ENCODE measurements at places on chromosomes 11 and 22.

- DNase-seq = no peak
Measured at GRCh38 chr11:117230286-117230961, 1.4 kb downstream of the PCSK7 start.

- DNase-seq = no peak
Measured at GRCh38 chr22:21013657-21014201, 1.2 kb upstream of the P2RX6 start.

GRCh38 chr11:117770061-117770460, 27.0 kb downstream of the DSCAML1 start:
- DNase-seq = no peak

DNA sequence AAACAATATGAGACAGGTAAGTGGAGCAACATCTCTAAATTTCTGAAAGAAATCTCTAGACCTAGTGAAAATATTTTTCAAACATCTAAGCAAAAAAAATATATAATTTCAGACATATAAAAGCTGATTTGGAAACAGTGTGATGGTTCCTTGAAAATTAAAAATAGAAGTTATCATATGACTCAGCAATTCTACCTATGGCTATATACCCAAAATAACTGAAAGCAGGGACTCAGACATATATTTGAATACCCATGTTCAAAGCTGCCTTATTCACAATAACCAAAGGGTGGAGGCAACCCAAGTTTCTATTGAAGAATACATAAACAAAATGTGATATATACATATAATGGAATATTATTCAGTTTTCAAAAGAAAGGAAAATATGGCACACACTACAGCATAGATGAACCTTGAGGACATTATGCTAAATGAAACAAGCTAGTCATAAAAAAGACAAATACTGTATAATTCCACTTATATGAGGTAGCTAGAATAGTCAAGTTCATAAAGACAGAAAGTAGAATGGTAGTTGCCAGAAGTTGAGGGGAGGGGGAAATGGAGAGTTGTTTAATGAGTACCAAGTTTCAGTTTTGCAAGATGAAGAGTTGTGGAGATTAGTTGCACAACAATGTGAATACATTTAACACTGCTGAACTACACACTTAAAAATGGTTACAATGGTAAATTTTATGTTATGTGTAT, 300.4 kb downstream of the TTC28 start:
- no peak for DNase-seq

DNA sequence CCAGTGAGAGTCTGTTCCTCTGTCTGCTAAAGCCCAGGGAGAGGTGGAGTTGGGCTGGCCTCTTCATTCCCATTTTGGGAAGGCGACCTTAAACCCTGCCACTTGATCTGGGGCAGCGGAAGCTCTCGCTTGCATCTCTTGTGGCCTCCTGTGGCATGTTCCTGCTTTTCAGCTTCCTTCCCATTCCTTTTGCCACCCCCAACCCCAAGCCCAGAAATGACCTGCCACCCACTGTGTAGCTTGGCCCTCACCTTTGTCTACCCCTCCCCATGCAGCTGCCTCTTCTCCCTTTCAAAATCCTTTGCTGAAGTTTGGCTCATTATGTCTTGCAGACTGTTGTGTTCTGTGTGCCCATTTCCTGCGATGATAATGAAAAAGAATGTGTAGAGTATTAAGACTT, 110.2 kb downstream of the DBX1 start:
- no peak for DNase-seq

- no peak for DNase-seq
Measured at GRCh38 chr22:46573781-46574437, 36.5 kb upstream of the CELSR1 start.

DNA sequence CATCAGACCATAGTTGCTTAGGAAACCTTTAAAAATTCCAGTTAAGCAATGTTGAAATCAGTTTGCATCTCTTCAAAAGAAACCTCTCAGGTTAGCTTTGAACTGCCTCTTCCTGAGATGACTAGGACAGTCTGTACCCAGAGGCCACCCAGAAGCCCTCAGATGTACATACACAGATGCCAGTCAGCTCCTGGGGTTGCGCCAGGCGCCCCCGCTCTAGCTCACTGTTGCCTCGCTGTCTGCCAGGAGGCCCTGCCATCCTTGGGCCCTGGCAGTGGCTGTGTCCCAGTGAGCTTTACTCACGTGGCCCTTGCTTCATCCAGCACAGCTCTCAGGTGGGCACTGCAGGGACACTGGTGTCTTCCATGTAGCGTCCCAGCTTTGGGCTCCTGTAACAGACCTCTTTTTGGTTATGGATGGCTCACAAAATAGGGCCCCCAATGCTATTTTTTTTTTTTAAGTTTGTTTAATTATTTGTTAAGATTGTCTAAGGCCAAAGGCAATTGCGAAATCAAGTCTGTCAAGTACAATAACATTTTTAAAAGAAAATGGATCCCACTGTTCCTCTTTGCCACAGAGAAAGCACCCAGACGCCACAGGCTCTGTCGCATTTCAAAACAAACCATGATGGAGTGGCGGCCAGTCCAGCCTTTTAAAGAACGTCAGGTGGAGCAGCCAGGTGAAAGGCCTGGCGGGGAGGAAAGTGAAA, 73.4 kb downstream of the NCAPD3 start:
- DNase-seq = no peak

DNA sequence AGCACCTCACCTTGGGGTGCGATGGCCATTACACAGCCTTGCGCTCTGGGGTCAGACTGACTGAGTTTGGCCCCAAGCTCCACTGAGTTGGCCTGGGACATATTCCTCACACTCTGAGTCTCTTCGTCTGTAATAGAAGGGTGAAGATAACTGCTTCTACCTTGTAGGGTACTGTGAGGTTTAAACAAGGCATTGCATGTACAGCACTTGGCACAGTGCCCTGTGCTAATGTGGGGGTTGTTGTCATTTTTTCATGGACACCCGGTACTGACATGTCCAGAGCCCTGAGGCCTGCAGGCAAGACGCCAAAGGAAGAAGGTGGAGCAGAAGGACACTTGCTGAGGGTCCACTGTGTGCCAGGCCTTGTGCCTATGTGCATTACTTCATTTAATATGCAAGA, 50.7 kb downstream of the OTOG start:
- no peak for DNase-seq

DNA sequence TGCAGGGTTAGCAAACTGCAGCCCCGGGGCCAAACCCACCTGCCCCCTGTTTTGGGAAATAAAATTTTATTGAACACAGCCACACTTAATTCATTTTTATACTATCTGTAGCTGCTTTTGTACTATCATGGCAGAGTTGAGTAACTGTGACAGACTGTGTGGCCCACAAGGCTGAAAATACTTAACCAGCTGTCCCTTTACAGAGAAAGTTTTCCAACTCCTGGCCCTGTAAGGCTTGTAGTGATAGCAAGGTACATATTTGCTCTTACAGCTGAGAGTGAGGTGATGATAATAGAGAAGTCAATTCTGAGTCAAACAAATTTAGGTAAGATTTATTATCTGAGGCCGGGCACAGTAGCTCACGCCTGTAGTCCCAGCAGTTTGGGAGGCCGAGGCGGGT, 87.4 kb upstream of the SLC6A5 start:
- DNase-seq = no peak

GRCh38 chr11:61512435-61512834, 3.9 kb downstream of the LRRC10B start:
- DNase-seq = no peak

- no peak for DNase-seq
Measured at GRCh38 chr11:60879971-60880588, 12.7 kb downstream of the ZP1 start.

- no peak for DNase-seq
Measured at GRCh38 chr11:67273260-67273990, 7.2 kb downstream of the GRK2 start.

GRCh38 chr11:125455851-125456250, 40.2 kb downstream of the FEZ1 start:
- DNase-seq = no peak

DNA sequence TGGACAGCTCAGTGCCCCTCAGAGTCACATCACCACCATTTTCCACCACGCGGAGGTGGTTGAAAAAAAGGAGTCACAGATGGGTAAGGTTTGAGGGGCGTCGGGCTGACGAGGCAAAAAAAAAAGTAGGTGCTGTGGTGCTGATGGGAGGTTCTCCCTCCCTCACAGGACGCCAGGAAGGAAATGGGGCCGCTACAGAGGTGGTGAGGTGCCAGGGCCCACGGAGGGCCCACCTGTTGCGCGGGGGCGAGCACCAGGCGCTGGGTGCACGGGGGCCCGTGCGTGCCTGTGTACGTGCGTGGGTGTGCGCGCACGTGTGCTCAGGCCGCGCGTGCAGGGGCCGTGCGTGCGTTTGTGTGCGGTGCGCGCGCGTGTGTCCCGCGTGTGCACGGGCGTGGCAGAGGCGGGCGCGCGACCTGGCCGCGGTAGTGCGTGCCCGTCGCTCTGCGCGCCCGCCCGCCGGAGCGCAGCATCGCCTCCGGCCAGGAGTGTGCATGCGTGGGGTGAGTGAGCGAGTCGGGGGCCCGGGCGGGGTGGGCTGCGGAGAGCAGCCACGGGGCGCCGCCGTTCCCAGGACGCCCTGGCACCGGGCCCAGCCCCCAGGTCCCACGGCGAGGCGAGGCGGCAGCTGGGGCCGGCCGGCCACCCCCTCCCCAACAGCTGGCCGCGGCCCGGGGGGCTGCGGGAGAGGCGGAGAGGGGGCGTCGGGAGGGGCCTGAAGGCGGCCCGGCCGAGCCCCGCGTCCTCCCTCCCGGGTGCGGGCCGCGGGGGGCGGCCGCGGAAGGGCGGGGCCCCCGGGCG, 2.8 kb downstream of the PDGFB start:
- no peak for DNase-seq

DNA sequence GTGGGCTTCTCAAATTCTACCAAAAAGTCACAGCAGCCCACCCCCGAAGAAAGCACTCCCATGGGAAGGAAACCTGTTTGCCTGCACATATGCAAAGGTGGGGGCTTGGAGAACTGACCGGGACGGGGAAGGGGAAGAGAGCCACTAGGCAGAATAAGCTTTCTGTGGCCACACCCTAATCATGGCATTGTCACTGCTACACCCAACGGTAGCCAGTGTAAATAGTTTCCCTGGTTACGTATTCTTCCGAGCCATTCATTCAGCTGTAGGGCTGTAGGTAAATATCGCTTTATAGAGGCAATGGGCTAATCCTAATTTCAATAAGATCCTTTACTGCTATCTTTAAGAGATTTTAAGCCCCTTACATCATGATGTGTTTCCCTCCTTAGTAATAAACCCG, 61.7 kb downstream of the PRDM11 start:
- DNase-seq = no peak

DNA sequence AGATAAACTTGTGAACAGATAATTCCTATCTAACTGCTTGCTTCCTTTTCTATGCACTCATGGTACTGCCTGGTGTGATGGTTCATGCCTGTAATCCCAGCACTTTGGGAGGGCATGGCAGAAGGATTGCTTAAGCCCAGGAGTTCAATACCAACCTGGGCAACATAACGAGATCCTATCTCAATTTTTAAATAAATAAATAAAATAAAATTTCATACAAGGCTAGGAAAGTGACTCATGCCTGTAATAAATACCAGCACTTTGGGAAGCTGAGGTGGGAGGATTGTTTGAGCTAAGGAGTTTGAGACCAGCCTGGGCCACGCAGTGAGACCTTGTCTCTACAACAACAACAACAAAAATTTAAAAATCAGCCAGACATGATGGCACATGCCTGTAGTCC, 166.6 kb downstream of the COMMD9 start:
- DNase-seq = no peak

DNA sequence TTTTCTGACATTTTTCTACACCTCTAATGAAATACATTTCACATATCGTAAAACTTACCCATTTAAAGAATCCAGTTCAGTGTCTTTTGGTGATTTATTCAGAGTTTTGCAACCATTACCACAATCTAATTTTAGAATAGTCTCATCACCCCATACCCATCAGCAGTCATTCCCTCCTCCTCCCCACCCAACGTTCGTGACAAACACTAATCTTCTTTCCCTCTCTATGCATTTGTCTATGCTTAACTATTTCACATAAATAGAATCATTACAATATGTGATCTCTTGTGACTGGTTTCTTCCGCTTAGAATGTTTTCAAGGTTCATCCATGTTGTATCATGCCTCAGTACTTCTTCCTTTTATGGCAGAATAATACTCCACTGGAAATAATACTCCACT, 9.5 kb downstream of the TTC28 start:
- DNase-seq = no peak

DNA sequence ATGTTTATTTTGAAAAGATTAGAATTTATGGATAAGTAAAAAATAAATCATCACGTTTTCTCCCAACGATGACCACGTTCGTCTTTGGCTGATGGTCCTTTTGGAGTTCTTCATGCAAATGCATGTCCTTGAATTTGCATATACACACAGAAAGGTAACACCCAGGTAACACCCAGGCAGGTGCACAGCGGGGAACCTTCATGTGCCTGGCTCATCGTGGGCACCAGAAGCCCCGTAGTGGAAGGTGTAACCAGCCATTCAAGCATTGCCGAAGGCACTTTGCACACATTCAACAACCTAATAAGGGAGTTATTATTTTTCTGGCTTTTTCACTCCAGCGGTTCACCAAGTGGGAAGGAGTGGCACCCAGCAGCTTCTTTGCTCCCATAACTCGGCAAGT, 404.6 kb downstream of the TBC1D22A start:
- DNase-seq = no peak

- DNase-seq = no peak
Measured at GRCh38 chr11:1211838-1212237, 11.0 kb upstream of the MUC5B start.

GRCh38 chr11:33722590-33723234, 13.5 kb downstream of the CD59 start:
- DNase-seq = no peak

GRCh38 chr11:117929916-117930570, 841 bp upstream of the TMPRSS13 start:
- DNase-seq = no peak

- no peak for DNase-seq
Measured at GRCh38 chr11:131486100-131486499, 115.7 kb downstream of the NTM start.

GRCh38 chr11:114796954-114797721, 118.8 kb downstream of the NXPE2 start:
- no peak for DNase-seq

- no peak for DNase-seq
Measured at GRCh38 chr11:4213746-4214145, 119.1 kb downstream of the RRM1 start.
